ENCODE measurements at places on chromosomes 3 and 15.

DNA sequence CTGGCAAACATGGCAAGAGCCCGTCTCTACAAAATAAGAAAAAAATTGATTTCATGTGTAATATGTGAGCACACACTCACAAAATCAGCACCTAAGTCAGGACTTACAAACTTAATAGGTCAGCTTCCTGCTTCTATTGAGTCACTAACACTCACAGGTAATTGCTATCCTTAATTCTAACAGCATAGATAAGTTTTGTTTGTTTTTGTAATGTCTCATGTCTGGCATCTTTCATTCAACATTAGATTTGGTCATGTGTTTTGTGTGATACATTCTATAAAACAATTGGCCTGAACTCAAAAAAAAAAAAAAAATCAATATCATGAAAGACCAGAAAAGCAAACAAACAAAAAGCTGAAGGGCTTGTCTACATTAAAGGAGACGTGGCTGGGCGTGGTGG, 564.7 kb downstream of the AGBL1 start:
- no peak for DNase-seq

DNA sequence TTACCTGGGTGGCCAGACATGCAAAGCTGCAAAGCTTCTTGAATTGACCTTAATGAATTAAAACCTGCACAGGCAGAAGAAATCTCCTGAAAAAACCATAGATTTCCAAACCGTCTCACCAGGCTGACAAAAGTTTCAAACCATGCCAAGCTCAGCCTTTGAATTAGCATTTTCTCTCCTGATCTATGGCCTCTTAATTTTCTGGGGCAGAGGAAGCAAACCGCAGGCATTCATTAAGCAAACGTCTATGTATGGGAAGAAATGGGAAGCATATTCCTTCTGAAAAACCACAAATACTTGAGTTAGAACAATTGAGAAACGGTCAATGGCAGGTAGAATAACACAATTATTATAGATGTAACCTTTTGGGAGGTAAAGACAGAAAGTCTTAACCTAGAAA, 500.2 kb upstream of the NR2F2 start:
- no peak for DNase-seq

- DNase-seq = no peak
Observed at GRCh38 chr15:57064033-57064432, 145.6 kb downstream of the TCF12 start.

DNA sequence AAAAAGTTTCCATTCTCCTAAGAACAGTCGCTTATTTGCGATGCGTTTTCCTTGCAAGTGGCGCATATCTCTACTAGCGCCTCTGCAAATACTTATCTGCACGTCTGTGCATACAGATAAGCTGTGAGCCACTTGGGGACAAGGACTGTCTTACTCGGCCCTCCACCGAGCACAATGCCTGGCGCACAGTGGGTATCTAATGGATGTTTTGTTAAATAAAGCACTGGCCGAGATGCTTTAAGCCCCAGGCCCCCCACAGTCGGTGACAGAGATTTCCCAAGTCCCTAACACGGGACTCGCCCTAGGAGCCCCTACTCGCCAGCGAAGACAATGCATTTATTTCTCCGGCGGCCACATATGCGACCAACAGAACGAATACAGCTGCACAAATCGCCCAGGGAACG, 503 bp downstream of the HLTF start:
- peak; percentile 66 for DNase-seq

DNA sequence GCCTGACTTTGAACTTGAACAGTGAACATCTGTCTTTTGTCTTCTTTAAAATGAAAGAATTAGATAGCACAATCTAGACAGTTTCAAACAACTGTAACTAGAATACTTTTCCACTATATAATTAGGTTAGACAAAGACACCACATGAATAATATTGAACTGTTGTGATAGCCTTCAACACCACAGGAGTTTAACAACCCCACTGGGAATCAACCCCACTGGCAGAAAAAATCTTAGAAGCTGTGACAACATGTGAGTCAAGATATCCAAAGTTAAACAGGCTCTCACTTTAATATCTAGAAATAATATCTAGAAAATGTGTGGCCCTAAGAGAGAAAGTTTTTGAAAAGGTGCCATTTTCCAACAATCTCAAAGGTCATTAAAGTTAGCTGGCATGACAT, 64.4 kb upstream of the PRICKLE2 start:
- DNase-seq = peak; percentile 2

DNA sequence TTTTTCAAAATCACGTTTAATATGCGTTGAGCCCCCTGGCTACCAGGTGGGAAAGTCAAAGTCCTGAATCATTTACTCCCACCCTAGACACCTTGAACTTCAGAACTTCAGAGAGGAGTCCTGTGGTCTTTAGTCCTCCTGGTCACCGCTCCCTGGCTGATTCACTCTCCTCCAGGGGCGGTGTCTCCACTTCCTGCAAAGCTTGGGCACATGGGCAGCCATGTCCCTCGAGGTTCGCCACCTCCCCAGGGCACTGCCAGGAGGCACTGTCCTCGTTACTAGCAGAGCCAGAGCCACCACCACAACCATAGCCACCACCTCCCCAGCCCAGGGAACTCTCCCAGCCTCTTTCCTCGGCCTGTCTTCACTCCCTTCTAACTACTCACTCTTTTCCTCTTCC, 31.0 kb downstream of the LOXL1 start:
- DNase-seq = peak; percentile 52

GRCh38 chr15:43186003-43186353, 775 bp downstream of the CCNDBP1 start:
- DNase-seq = no peak

GRCh38 chr15:89707577-89707976, 17.0 kb downstream of the WDR93 start:
- no peak for DNase-seq

- DNase-seq = no peak
Observed at GRCh38 chr15:34793071-34793470, 2.3 kb downstream of the ACTC1 start.

DNA sequence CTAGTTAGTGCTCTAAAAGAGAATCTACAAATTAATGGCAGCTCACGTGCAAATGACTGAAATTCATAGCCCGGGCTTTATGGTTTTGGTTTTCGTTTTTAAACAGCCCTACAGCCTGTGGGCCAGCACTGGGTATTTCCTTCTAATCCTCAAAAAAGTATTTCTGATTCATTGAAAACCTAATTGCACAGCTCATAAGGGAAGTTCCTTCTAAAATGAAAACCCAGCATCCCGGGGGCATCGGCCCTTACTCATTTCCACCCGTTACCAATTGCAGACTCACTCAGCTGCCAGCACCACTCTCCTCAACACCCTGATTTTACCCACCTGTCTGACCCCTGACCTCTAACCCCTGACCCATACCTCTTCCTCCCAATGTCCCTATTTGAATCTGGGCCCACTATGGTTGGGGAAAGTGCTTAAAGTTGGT, 59.5 kb upstream of the ZNF148 start:
- no peak for DNase-seq

- DNase-seq = peak; percentile 74
Observed at GRCh38 chr3:151282921-151283320, 4.6 kb upstream of the P2RY14 start.

DNA sequence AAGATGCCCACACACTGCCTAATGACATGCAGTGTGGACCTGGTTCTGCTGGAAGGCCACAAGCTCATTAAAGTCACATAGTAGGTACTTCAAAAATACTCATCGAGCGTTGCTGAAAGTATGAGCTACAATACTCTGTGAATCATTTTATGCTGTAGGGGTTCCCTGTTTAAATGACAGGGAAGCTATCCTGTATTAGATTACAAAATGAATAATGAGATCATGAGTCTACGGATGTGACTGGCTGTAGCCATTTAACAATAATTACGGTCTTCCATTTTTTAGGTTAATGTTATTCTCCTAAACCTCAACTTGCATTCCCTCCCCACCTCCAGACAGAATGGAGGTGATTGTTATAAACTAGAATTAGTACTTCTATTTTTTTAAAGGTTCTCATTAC, 128.2 kb upstream of the FAM3D start:
- no peak for DNase-seq

GRCh38 chr3:107745354-107745753, 222.6 kb downstream of the BBX start:
- DNase-seq = no peak

DNA sequence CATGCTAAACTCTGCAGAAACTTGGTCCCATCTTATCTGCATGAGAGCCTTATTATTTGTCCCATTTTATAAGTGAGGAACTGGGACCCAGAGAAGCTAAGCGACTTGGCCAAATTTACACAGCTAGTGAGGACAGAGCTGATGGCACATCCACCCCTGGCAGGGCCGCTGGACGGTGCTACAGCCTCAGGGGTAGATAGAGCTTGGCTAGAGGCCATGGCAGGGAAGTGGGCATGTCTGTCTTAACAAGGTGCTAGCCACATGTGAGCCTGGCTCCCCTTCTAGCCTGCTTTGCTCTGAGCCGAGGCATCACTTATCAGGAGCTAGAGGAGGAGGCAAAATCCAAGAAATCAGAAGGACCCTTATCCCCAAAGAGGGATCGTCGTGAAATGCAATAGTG, 36.7 kb upstream of the SYNM start:
- no peak for DNase-seq

DNA sequence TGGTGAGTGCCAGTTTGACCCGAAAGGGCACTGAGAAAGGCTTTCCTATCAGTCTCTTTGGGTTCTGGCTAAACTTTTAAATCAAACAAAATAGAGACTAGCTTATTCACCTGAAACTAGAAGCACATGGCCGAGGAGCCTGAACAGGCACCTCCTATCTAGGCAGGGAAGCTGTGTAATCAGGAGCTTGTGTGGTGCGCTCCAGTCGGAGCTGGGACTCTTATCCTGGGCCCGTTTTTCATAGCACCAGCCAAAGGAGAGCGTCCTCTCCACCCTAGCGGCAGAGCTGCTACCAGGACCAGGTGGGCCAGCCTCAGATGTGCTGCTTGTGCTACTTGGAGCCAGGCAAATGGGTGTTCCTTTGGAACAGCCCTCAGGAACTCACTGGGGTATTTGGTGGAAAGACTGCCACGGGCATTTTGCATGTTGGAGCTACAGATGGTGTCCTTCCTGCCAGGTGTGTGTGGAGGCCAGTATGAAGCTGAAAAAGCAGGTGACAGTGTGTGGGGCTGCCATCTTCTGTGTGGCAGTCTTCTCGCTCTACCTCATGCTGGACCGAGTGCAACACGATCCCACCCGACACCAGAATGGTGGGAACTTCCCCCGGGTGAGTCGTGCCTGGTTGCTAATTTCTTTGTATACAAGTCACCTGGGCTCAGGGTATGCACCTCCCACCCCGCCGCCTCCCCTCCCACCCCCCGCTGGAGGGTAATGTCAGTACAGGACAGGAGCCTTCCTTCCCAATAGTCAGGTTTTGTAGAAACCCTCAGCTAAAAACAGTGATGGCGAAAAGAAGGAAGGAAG, 833 bp downstream of the MAN2A2 start:
- DNase-seq = peak; percentile 40

DNA sequence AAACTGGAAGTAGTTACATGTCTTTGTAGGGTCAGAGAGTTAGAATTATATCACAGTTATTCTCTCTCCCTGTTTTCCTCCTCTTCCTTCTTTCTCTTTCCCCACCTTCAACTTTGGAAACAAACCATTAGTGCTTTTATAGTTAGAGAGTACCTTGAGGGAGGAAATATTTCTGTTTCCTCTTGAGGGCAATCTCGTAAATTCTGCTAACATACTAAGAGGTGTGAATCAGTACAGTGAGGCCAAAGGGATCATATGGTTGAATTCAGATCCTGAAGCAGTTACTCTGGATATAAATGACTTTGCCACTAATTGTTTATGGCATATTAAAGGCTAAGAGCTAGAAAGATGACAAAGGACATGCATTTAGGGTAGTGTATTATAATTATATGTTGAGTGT, 60.3 kb upstream of the CCNL1 start:
- no peak for DNase-seq

- DNase-seq = no peak
Observed at GRCh38 chr3:178777718-178778411, 241.6 kb downstream of the KCNMB2 start.

- DNase-seq = no peak
Observed at GRCh38 chr3:94596887-94597566, 534.2 kb downstream of the NSUN3 start.

- DNase-seq = no peak
Observed at GRCh38 chr3:61686228-61686648, 124.9 kb downstream of the PTPRG start.

GRCh38 chr15:67144609-67145311, 79.4 kb downstream of the SMAD3 start:
- DNase-seq = peak; percentile 40

DNA sequence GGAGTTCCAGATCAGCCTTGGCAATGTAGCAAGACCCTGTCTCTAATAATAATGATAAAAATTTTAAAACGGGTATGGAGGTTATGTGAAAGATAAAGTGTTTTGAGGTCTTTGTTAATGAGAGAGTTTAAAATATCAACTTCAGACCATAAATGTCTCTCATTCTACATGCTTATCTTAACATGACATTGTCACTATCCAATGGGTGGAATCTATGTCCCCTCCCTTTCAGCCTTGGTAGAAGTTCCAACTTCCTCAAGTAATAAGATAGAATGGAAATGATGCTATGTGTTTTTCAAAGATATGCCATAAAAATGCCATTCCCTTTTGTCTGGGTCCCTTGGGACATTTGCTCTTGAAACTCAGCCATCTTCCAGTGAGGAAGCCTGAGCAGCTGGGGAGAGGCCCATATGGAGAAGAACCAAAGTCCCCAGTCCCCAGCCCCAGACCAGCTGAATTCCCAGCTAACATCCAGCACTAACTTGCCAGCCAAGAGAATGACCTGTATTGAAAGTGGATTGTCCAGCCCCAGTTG, 17.0 kb downstream of the RPSA start:
- no peak for DNase-seq

GRCh38 chr3:45972534-45973402, 22.9 kb downstream of the FYCO1 start:
- peak; percentile 97 for DNase-seq

DNA sequence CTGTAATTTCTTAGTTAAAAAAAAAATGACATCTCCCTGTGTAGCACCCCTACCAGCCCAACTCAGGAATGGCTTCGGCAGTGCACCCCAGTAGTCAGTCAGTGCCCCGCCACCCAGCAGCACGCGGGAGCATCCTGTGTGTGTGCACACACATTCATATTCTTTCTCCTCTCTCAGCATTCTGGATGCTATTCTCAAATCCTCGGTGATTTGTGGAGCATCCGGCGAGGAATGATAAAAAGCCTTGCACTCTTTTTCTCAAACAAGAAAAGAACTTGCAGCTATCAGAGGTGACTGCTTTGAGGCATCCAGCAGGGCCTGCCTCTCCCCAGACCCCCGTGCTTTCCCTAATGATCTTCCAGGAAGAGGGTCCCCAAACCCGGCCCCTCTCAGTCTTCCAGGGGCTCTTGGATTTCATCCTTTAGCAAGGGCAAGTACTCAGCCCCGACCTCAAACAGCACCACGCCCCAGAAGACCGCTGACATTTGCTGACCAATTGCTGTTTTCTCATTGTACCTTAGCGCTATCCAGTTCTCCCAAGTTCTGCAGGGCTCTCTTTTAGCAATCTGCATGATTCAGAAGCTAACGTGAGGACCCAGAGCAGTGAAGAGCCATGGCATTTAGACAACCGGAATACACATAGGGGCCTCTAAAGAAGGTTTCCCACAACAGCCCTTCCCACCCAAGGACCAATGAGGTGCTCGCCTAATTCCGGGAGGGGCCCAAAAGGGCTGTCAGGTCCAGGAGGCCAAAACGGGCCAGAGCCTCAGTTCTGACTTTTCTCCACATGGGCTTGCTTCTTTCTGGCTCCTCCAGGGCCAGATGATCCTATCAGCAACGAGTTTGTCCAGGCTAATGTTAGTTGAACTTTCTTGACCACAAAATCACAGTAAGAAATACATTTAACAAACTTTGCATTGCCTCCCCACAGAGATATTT, 72.2 kb downstream of the FAM174B start:
- DNase-seq = no peak

- no peak for DNase-seq
Observed at GRCh38 chr3:61674596-61674995, 113.2 kb downstream of the PTPRG start.
